ENCODE measurements at places on chromosomes 6 and 20. TPM values are rescaled to one million over a fixed set of nuclear protein-coding genes. Genes with fewer than 3 reads are reported as not detected.

DNA sequence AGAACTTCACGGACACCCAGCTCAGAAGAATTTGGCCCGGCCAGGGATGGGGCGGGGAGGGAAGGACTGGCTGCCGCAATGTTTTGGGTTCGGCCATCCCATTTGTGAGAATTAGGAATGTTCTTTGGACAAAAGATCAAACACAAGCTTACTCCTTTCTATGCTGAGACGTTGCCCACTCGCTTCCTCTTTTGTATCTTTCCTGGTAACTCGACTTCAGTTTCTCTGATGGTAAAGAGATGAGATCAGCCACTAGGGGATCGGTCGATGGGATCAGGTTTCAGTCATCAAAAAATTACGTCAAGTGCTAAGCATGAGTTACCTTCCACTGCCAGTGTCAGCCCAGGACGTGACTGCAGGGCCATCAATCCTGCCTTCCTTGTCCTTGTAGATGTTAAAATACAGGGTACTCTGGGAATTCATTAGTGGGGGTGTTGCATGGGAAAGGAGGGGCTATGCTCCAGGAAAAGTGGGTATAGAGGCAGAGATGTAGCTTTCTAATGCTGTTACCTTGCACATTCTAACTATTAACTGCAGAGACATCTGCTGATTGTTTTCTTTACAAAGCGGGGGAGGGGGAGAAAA lies 190.2 kb downstream of the TSHZ2 start:
- DNase-seq = peak; percentile 43

AVP gene
- total RNA-seq = not detected

DNA sequence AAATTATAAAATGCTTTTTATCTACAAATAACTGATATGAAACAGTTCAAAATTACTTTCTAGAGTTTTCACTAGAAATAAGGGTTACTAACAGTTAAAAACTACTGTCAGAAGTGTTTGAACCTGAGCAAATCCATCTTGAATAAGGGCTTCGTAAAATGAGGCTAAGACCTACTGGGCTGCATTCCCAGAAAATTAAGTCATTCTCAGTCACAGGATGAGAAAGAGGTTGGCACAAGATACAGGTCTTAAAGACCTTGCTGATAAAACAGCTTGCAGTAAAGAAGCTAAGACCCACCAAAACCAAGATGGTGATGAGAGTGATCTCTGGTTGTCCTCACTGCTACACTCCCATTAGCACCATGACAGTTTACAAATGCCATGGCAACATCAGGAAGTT lies 93.7 kb downstream of the PLG start:
- DNase-seq = no peak

IL17A gene
- total RNA-seq = not detected

SIRPD gene
- total RNA-seq = not detected

DNA sequence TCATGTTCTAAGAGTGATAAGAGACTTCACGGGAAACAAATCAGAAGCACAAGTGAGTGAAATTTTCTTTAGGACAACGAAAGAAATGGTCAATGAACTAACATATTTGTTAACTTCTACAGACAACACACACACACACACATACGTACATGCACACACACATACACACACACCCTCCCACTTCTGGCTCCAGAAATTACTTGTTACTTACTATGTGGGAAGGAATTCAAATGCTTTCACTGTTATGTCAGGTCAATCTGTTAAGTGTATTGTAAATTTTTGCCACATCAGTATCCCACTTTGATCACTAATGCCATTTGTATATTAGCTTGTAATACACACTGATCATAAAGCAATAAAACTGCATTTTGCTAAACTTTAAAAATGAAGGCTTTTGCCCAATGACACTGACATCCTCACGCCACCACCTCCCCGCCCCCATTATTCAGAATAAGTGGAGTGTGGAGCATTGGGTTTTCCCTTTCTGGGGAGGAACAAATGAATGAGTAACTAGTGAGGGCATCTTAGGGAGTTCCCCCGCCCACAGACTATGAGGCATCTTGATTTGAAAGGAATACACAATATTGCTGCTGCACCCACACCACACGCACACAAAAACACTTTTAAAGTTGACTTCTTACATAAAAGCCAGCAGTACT lies 76.2 kb downstream of the ATXN1 start:
- no peak for DNase-seq

GRCh38 chr6:51511081-51511480 lies 576.3 kb downstream of the PKHD1 start:
- DNase-seq = no peak

GRCh38 chr20:38604873-38605303 lies 3.3 kb downstream of the ARHGAP40 start:
- no peak for DNase-seq
